ENCODE measurements at places on chromosomes 1 and 21.

DNA sequence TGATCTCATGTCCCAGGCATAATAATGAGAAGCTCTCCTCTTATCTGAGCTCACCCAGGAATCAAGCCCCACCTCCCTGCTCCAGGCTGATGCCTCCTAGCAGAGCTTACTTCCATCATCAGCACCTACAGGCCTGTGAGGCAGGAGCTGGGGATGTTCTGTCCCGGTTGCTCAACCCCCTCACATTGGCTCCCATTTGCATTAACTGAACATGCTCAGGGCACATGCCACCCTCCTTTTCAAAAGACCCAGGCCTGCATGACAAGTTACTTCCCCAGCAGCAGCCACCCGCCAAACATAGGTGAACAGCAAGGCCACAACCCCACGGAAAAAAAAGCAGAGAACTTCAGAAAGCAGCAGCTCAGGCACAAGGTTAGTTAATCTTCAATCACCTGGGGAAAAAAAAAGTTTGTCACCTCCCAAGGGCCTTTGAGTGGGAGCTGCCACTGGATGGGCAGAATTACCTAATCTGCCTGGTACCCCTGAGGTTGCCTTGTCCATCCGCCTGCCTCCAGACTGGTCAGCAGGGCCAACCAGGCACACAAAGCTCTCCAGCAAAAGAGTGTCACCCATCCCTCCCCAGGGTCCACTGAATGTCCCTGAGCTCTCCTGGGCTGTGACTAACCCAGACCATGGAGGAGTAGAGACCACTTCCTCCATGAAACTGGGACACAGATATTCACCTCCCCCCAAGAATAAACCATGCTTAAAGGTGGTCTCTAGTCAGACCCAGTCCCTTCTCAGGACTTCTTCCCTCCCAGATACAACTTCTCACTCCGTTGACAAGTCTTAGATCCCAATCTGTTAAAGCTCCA, 4.4 kb downstream of the KCNN3 start:
- DNase-seq = no peak

- no peak for DNase-seq
These were observed 207.1 kb downstream of the NFIA start for GRCh38 chr1:61289232-61290098.

DNA sequence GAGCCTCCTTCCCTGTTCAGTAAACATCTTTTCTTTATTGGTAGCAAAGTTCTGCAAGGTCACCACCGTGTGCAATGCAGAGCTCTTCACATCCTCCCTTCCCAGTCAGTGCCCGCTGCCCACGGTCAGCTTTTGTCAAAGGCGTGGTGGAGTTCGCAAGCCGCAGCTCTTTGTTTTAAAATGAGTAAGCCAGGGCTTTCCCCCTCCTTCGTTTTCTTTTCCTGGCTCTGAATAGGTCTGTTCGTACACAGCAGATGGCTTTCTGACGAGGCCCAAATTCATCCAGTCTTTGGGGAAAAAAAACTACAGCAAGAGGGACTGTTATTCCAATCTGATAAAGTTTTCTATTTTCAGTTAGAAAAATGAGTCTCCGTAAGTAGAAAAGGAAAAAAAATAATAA, 153.2 kb downstream of the LRIG2 start:
- DNase-seq = no peak

GRCh38 chr1:228306275-228307217, 98.7 kb downstream of the OBSCN start:
- no peak for DNase-seq

GRCh38 chr1:201999625-202000238, 10.7 kb upstream of the ELF3 start:
- no peak for DNase-seq

GRCh38 chr1:202131956-202132821, 9.5 kb downstream of the GPR37L1 start:
- no peak for DNase-seq

DNA sequence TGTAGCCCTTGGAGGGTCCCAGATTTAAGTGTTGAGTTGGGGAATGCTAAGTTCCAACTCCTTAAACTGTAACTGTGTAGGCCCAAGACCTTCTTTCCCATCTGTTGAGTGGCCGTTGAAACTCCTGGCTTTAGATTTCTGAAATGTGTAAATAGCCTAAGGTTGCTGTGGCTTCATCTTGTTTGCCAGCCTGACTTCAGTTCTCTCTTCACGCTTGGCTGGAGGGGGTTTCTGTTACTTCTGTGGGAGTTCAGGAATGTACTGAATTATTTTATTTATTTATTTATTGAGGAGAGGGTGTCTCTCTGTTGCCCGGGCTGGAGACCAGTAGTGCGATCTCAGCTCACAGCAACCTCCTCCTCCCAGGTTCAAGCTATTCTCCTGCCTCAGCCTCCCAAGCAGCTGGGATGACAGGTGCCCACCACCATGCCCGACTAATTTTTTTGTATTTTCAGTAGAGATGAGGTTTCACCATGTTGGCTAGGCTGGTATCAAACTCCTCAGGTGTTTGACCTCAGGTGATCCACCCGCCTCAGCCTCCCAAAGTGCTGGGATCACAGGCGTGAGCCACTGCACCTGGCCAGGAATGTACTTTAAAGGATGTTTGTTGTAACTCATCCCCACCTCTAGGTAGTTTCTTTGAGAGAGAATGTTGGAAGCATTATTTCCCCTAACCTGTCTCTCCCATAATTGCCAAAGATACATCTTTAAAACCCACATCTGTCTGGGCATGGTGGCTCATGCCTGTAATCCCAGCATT, 5.9 kb downstream of the TTC39A start:
- DNase-seq = no peak

- no peak for DNase-seq
These were observed 34.9 kb downstream of the CHML start for GRCh38 chr1:241605146-241605805.

DNA sequence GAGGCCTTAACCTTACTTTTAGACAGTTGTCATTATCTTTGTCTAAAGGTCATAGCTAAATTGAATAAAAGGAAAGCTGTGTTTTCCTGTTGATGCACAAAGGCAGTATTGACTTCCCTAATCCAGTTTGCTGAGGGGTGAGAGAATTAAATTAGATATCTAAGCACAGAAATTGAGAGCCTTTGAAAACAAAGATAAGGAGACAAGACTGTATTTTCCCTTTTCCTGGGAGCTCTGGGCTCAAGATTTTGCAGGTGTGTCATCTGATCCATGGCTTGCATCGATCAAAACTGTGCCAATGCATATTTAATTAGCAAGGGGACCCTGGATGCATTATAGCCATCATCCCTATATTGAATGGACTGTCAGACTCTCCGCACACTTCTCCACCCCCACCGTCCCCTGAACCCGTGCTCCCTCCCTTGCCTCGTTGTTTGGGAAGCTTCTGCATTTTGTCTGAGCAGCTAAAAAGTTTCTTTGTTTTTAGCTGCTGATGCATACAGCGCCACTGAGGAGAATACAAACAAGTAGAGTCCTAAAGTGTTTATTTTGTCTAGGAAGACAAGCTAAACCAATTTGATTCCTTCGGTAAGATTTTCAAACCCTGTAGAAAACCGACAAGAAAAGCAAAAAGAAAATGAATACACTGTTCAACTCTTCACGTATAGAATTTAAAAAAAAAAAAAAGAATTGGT, 186.3 kb downstream of the NFIA start:
- no peak for DNase-seq

DNA sequence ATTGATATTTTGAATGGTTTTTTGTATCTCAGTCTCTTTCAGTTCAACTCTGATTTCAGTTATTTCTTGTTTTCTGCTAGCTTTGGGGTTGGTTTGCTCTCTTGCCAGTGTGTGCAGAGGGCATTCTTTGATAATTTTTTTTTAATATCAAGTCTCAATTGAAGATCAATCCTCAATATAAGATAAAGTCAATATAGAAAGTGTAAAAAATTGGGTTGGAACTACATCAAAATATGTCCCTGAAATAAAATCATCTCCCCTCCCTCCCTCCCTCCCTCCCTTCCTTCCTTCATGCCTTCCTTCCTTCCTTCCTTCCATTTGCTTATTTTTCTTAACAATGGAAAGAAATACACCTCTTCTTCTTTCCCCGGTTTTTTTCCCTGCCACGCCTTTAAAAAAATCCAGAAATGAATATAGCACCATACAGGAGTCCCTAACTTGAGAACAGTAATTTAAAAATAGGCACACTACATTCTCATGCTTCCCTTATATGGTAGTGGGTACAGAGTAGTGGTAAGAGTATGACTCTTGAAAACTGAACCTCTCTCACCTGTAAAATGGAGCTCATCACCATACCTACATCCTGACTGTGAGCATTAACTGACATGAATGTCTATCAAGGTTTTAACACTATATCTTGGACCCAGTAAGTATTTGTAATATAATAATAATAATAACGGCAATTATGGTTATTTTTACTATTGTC, 221.9 kb downstream of the GIPC2 start:
- DNase-seq = no peak

GRCh38 chr1:228744356-228744755, 9.1 kb downstream of the RHOU start:
- no peak for DNase-seq

DNA sequence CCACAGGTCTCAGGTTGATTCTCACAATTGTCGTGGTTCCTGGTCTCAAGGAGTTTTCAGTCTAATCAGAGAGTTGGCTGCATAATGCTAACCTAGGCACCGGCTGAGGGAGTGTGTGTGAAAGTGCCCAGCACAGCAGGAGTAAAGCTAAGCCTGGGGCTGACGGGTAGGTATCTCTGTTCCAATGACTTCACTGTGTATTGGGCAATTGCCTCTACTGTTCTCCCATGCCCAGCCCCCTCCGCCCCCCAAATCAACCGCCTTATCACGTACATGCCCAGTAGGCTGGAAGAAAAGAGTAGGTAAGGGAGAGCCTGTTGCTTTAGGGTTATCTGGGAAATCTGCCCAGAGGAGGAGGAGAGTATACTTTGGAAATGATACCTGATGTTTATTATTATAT, 54.7 kb downstream of the MRPS6 start:
- DNase-seq = no peak

GRCh38 chr1:30856260-30856790, 52.2 kb downstream of the SDC3 start:
- no peak for DNase-seq

GRCh38 chr1:17503146-17503545, 36.4 kb upstream of the ARHGEF10L start:
- DNase-seq = no peak

DNA sequence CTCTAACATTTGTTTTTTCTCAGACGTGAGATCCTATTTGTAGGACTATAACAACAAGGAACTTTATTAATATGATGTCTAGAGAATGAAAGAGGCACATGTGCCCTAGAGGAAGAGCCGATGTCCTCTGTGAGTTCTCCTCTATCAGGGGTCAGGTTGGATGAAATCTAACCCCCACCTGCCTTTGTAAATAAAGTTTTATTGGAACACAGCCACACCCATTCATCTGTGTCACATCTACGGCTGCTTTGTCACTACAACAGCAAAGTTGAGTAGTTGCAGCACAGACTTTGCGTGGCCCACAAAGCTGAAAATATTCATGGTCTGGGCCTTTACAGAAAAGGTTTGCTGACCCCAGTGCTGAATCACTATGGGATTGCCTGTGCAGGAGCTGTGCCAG, 571 bp upstream of the CAPN9 start:
- DNase-seq = no peak

GRCh38 chr1:207849016-207849415, 61.9 kb downstream of the CD34 start:
- no peak for DNase-seq

DNA sequence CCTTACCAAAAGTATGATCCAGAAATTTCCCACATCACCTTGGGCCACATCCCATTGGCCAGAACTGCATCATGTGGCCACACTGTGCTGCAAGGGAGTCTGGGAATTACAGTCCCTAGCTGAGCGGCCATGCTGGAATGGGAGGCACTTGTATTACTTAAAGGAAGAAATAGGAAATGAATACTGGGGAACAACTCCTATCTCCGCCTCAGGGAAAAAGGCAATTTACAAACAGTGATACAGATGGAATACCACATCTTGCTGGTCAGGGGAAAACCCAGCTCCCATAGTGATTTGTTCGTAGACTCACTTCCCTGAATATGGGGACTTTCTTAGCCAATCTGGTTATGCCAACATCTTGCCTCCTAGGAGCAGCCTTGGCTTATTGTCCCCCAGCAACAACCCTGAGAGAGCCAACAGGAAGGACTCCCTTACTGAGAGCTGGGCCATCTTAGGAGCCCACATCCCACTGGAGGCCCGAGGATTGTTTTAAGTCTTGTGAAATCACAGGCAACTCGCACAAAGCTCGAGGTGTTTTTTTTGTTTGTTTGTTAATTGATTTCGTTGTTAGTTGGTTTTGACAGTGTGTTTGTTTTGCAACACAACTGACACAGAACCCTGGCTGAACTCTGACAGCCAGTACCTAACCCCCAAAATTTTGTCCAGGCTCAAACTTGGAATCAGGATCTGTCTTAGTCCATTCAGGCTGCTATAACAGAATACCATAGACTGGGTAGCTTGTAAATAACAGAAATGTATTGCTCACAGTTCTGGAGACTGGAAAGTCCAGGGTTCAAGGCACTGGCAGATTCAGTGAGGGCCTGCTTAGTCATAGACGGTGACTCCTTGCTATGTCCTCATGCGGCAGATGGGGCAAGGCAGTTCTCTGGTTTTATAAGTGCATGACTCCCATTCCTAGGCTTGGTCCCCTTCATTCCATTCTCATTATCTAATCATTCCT, 14.9 kb downstream of the CDA start:
- no peak for DNase-seq

DNA sequence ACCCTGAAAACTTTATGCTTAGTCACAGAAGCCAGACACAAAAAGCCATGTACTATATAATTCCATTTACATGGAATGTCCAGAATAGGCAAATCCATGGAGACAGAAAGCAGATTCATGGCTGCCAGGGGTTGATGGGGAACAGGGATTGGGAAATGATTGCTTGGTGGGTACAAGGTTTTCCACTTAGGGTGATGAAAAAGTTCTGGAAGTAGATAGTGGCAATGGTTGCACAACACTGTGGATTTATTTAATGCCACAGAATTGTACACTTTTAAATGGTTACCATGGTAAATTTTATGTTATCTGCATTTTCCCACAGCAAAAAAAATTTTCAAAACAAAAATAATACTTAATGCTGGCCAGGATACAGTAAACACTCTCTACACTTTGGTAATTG, 40.6 kb downstream of the ENAH start:
- DNase-seq = no peak

DNA sequence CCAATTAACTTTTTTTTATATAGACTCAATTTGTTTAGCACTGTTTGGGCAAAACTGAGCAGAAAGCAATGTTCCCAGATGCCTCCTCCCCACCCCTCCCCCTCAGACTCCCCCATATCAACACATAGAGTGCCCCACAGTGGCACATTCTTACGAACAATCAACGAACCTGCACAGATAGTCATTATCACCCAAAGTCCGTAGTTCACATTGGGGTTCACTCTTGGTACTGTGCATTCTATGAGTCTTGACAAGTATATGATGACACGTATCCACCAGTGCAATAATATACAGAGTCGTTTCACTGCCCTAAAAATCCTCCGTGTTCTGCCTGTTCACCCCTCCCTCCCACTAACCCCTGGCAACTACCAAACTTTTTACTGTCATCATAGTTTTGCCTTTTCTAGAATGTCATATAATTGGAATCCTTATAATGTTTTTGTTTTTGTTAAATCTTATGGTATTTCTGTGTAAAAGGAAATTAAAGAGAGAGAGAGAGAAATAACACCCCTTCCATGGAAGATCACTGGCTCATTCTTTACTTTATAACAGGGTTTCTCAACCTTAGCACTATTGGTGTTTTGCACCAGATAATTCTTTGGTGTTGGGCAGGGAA, 37.2 kb upstream of the HNRNPU start:
- DNase-seq = no peak
